ENCODE measurements at places on chromosomes 16 and 17. TPM values are rescaled to one million over a fixed set of nuclear protein-coding genes. Genes with fewer than 3 reads are reported as not detected.

- no peaks in the 10 kb centered on the region for H3K27me3 ChIP-seq
- H3K4me1 ChIP-seq: no peaks in the 10 kb centered on the region
- no peak for DNase-seq
- peak overlapping the region; percentile 69 for H3K27ac ChIP-seq
- H3K36me3 ChIP-seq: peaks cover 40% of the 10 kb centered on the region
These were observed 10.2 kb upstream of the GGA2 start for GRCh38 chr16:23520500-23520899.

DNA sequence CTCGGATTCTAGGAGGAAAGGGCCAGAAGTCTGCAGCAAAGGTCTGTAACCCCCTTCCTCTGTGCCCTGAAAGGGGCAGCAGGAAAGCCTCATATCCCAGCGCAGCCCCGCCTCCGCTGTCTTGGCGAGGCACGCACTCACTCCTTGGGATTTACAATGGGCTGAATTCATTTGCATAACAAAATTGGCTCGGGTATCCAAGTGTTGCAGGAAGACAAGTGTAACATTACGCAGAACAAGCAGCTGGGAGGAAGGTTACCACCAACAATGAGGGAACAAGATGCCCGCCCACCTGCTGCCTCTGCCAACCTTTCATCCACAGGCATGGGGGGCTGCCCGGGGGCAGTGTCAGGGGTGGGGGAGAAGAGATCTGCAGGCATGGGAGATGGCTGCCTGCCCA, 130.4 kb downstream of the MRM1 start:
- no peaks in the 10 kb centered on the region for H3K36me3 ChIP-seq
- H3K27ac ChIP-seq: no peak overlapping the region
- no peaks in the 10 kb centered on the region for H3K4me1 ChIP-seq
- DNase-seq: no peak

DNA sequence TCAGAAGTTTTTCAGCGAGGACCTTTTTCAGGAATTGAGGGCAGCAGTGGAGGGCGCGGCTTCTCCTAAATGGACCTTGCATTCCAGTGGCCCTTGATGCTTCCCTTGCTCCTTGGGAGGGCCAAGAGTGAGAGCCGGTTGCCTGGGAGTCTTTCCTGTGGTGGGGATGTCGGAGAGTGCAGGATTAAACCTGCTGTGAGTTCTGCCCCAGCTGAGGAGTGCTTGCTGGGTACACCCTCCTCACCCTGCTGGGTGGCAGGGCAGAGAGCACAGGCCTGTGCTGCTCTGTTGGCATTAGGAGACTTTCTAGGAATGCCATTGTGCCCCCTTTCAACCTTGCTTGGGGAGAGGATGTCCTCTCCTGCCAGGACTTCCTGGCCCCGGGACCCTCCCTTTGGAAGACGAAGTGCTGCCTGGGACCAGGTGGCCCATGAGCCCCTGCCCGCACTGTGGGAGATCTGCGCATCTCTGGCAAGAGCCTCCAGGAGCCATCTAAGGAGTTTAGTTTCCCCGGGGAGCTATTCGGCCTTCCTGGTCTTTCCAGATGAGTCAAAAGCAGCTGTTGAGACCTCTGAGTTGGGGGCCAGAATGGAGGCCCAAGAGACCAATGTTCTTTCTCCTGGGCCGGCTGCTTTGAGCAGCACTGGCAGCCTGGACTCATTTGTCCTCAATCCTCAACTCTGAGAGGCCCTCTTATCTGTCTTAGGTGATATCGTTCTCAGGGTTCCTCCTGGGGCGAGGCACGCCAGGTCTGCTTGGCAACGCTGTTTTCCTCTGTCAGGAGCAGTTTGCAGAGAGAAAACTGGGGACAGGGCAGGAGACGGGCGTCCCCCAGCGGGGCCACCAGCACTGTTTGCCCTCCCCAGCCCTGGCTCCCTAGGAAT, 5.6 kb downstream of the LLGL2 start:
- no peaks in the 10 kb centered on the region for H3K27me3 ChIP-seq
- H3K4me1 ChIP-seq: peaks cover 35% of the 10 kb centered on the region

- H3K36me3 ChIP-seq: no peaks in the 10 kb centered on the region
- no peak overlapping the region for H3K4me3 ChIP-seq
- H3K27ac ChIP-seq: no peak overlapping the region
- no peaks in the 10 kb centered on the region for H3K27me3 ChIP-seq
These were observed 17.7 kb upstream of the HS3ST3A1 start for GRCh38 chr17:13619462-13619861.

GRCh38 chr17:78401246-78401645, 22.8 kb downstream of the PGS1 start:
- no peak overlapping the region for H3K4me3 ChIP-seq
- H3K27ac ChIP-seq: no peak overlapping the region
- H3K4me1 ChIP-seq: peaks cover 25% of the 10 kb centered on the region
- H3K27me3 ChIP-seq: no peaks in the 10 kb centered on the region
- DNase-seq: no peak

- no peaks in the 10 kb centered on the region for H3K36me3 ChIP-seq
- H3K4me3 ChIP-seq: no peak overlapping the region
- H3K27ac ChIP-seq: no peak overlapping the region
- no peak for DNase-seq
- H3K27me3 ChIP-seq: no peaks in the 10 kb centered on the region
- H3K4me1 ChIP-seq: no peaks in the 10 kb centered on the region
These were observed 21.1 kb downstream of the CACNG4 start for GRCh38 chr17:66985338-66986237.

- H3K4me1 ChIP-seq: peaks cover 23% of the 10 kb centered on the region
- H3K27me3 ChIP-seq: no peaks in the 10 kb centered on the region
- DNase-seq: no peak
- peak overlapping the region; percentile 31 for H3K27ac ChIP-seq
- no peaks in the 10 kb centered on the region for H3K36me3 ChIP-seq
These were observed 7.0 kb upstream of the TMEM235 start for GRCh38 chr17:78224231-78225087.

DNA sequence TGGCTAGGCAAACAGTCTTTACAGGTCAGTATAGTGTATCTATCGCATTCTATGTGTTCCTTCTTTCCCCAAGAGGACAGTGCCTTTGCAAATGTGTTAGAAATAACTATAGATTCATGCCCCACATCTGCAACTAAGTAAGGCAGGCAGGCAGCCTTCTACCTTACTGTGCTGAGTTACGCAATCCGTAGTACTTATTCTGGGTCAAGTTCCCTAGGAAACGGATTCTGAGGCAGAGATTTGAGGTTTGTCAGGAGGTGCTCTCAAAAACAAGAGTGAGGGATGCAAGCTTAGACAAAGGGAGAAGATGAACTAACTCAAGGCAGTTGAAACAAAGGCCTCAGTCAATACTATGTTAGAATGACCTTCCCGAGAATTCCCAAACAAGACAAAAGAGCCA, 12.7 kb upstream of the ANKFY1 start:
- no peak for DNase-seq
- no peaks in the 10 kb centered on the region for H3K4me1 ChIP-seq
- no peak overlapping the region for H3K27ac ChIP-seq
- no peak overlapping the region for H3K4me3 ChIP-seq

DNA sequence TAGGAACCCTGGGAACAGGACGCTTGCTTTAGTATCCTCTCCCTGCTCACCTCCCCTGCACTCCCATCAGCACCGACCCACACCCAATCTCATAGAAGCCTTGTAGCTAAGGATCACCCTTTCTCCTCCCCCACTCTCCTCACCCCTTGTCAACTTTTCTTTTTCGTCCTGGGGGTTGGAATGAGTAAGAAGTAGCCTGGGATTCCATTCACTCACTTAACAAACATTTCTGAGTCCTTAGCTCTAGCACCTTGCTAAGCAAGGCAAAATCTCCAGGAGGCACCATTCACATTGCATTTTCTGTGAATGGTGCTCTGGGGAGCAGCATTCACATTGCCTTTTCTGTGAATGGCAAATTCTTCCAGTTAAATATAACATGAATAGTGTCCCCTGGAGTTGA, 1.1 kb upstream of the PGAP3 start:
- DNase-seq: no peak
- peak overlapping the region; percentile 71 for H3K4me3 ChIP-seq
- no peak overlapping the region for H3K27ac ChIP-seq
- peaks cover 15% of the 10 kb centered on the region for H3K4me1 ChIP-seq
- H3K27me3 ChIP-seq: no peaks in the 10 kb centered on the region

DNA sequence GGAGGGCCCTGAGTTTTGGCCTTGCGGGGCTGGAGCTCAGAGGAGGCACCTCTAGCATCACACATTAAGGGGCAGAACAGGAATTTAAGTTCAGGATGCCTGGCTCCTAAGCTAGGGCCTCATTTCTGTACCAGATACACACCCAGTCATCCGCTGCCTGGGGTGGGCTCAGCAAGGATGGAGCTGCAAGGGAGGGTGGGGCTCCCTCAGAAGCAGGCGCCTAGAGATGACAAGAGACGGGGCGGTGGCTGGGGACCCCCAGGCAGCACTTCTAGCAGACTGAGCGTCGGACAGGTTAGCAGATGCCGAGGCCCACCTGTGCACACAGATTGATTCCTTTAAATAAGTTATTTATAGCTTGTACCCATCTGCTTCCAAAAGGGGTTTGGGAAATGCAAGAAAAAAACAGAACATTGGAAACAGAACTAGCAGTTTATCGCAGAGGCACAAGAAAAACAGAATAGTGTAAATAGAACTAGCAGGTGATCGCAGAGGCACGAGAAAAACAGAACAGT, 47.6 kb upstream of the CBFA2T3 start:
- no peak for DNase-seq
- H3K27me3 ChIP-seq: peaks cover 12% of the 10 kb centered on the region
- no peaks in the 10 kb centered on the region for H3K4me1 ChIP-seq
- no peaks in the 10 kb centered on the region for H3K36me3 ChIP-seq
- no peak overlapping the region for H3K27ac ChIP-seq

- no peaks in the 10 kb centered on the region for H3K27me3 ChIP-seq
- peak; percentile 37 for DNase-seq
- H3K27ac ChIP-seq: no peak overlapping the region
- peaks cover 88% of the 10 kb centered on the region for H3K36me3 ChIP-seq
These were observed 25.2 kb downstream of the ZDHHC7 start for GRCh38 chr16:84986102-84986501.

DNA sequence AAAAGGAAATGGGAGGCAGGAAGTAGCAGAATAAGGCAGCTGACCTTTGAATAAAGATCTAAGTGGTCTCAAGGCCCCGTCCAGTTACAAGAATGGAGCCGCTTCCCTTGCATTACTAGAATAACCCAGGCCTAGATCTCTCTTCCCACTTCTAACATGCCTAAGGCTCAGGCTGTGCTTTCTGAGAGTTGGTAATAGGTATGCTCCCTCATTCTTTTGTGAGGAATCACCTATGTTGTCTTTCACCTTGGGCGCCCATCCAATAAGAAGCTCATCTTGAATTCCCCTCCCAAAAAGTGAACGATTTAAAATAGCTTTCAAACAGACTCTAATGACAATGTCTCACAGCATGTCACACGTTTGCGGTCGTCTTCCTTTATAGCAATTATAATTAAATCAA, 101.2 kb downstream of the KCNJ2 start:
- no peak overlapping the region for H3K4me3 ChIP-seq
- no peak overlapping the region for H3K27ac ChIP-seq
- H3K36me3 ChIP-seq: no peaks in the 10 kb centered on the region
- no peaks in the 10 kb centered on the region for H3K4me1 ChIP-seq
- no peak for DNase-seq
- H3K27me3 ChIP-seq: no peaks in the 10 kb centered on the region

DNA sequence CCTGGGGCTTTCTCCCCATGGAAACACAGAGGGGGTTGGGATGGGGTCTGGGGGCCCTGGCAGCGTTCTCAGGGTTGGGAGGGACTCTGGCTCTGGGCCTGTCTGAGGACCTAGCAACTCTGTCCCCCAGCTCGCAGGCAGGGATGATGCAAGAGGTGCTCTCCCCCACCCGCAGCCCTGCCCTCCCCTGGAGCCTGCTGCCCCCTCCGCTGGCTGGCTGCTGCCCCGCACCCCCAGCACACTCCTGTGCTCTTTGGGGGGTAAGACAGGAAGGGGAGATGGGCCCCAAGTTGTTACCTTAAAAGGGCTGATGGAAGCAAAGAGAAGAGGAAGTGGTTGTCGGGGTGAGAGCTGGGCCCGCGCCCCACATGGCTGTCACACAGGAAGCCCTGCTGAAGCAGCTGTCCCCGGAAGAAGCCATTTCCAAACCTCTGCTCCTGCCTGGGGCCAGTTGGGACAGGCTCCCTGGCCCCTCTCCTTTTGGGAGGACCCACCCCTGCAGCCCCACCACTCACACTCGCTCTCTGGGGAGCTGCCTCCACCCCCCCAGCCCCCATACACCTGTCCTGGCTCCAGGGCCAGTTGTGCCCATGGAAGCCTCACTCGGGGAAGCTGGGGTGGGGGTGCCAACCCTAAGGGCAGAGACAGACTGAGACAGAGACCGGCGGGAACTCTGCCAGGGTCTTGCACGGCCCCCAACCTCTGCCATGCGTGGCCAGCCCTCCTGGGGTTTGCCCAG, 2.5 kb downstream of the CORO1A start:
- peaks cover 20% of the 10 kb centered on the region for H3K4me1 ChIP-seq
- peaks cover 10% of the 10 kb centered on the region for H3K36me3 ChIP-seq
- peak overlapping the region; percentile 78 for H3K27ac ChIP-seq
- no peaks in the 10 kb centered on the region for H3K27me3 ChIP-seq
- peak overlapping the region; percentile 69 for H3K4me3 ChIP-seq

- peak; percentile 72 for DNase-seq
- H3K4me3 ChIP-seq: peak overlapping the region; percentile 77
- peaks cover 58% of the 10 kb centered on the region for H3K4me1 ChIP-seq
- H3K27me3 ChIP-seq: no peaks in the 10 kb centered on the region
- H3K27ac ChIP-seq: peak overlapping the region; percentile 93
These were observed 622 bp downstream of the CUEDC1 start for GRCh38 chr17:57954397-57955182.

GRCh38 chr17:42253578-42253977, 22.6 kb downstream of the STAT5B start:
- DNase-seq: no peak
- peaks cover 51% of the 10 kb centered on the region for H3K4me1 ChIP-seq
- no peak overlapping the region for H3K4me3 ChIP-seq
- H3K27ac ChIP-seq: no peak overlapping the region

- peaks cover 19% of the 10 kb centered on the region for H3K4me1 ChIP-seq
- no peaks in the 10 kb centered on the region for H3K36me3 ChIP-seq
- peak overlapping the region; percentile 49 for H3K27ac ChIP-seq
- H3K27me3 ChIP-seq: no peaks in the 10 kb centered on the region
- DNase-seq: peak; percentile 67
These were observed 35.3 kb upstream of the ACSM2B start for GRCh38 chr16:20611350-20611902.

The CMTM1 gene
- 8.1 TPM for total RNA-seq

The OR2C1 gene
- not detected for total RNA-seq

The NPIPA2 gene
- 8.5 TPM for total RNA-seq

The TBC1D3H gene
- not detected for total RNA-seq

The SOX15 gene
- total RNA-seq: 0.47 TPM

The KRT31 gene
- not detected for total RNA-seq

The C17orf113 gene
- 0.89 TPM for total RNA-seq

The WRAP53 gene
- 8.3 TPM for total RNA-seq

The MT1G gene
- 25.3 TPM for total RNA-seq

The PDILT gene
- total RNA-seq: not detected
